Myocyte (in vitro differentiated cells): ENCODE measurements at places on chromosomes 3 and 15.

- no peak for DNase-seq
These were observed 64.0 kb upstream of the AKAP13 start for GRCh38 chr15:85316244-85316934.

DNA sequence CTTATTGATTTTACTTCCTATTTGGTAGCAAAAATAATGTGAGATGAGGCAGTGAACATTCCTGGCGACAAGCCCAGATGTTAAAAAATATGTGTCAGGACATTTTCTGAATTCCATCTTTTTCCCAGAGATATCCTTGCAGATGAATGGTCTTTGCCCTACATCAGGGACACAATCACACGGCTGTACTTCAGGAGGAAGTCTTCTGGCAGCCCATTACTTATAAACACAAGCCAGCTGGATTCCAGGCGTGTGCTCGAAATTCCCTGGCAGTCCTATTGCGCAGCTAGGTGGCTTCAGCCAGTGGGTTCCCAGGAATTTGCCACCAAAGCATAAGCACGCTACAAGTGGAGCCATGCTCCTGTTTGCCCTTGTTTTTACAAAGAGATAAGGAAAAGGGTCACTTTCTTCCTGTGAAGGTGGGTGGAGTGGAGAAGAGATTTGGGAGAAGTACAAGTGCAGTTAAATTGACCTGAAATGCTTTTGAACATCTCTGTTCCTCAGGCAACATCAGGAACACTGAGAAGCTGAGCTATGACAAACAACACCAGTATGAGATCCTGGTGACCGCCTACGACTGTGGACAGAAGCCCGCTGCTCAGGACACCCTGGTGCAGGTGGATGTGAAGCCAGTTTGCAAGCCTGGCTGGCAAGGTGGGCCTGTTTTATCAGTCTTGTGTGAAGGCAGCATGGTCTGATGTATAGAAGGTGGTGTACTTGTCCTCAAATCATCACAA lies 257.1 kb upstream of the TRIM42 start:
- DNase-seq, result peak; percentile 83

GRCh38 chr15:91407269-91407889 lies 307.3 kb downstream of the SV2B start:
- DNase-seq, result peak; percentile 61

- DNase-seq, result no peak
These were observed 4.8 kb downstream of the GLYCTK start for GRCh38 chr3:52292247-52293065.

GRCh38 chr3:127455541-127456450 lies 134.7 kb downstream of the TPRA1 start:
- peak; percentile 66 for DNase-seq

DNA sequence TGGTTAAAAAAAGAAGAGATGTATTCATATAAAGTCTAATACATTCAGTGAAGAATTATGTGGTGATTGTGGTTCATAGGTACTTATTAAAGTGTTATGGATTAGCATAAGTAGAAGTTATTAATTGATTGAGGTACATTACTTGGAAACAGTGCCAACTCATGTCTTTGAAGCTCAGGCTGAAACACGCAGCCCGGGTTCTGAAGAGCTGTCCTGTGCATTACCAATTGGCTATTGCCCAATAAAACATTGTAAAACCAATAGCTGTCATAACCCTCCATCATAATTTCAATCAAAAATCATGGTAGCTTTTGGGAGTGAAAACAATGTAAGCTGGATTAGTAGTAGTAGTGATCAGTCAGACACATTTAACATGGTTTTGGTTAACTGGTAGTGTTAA lies 560.1 kb downstream of the MCTP2 start:
- no peak for DNase-seq
